H7 (cell line): ENCODE measurements at places on chromosomes 2 and 18. TPM values are rescaled to one million over a fixed set of nuclear protein-coding genes. Genes with fewer than 3 reads are reported as not detected.

GRCh38 chr2:160384791-160385190 lies 108.8 kb downstream of the RBMS1 start:
- DNase-seq = no peak

DNA sequence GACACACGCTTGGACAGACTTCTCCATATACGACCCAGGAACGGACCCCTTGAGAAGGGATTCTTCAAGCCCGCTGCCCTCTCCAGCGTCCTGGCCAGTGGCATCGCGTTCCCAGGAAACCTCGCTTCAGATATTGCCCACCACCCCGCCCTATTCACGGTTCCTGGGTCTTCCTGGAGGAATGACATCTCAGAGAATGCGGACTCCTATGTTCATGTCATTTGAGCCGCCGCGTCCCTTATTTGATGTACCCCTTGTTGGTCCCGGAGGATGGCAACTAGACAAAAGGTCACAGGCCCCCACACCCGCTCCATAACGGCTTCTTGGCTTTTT lies 588 bp upstream of the CCDC93 start:
- DNase-seq = peak; percentile 55

- no peak for DNase-seq
These were observed 25.5 kb upstream of the CEP68 start for GRCh38 chr2:65030476-65031332.

DNA sequence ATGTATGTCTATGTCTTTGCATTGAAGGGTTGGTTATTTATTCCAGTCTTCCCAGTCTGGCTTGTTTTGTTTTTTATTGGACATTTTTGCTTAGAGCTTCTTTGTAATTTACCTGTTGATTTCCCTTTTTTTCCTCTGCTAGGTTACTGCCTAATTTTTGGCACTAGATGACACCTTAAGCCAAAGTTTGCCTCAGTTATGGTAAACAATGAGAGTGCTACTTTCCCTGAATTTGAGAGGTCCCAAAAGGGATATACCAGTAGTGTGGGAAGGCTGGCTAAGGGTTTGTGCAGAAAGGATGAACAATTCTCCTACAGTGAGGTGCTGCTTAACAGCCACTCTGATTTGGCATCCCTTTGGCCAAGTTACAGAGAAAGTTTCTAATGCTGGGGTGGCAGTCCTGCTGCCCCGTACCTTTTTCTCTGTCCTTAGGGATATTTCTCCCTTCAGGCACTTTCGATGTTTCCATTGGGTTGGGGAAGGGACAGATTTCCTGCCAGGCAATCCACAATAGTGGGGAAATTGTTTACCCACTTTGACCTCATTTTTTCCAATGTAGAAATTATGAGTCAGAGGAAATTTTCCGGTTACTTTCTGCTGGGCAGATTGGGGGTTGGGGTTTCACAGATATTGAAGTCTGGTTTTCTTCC lies 354.9 kb downstream of the PTPRM start:
- no peak for DNase-seq

DSC1 gene
- total RNA-seq = 0.04 TPM in 1 of 2 replicates, not detected in the other
